ENCODE measurements at places on chromosomes 1 and 21. TPM values are rescaled to one million over a fixed set of nuclear protein-coding genes. Genes with fewer than 3 reads are reported as not detected.

The KCNT2 gene
- under 0.01 TPM for total RNA-seq

The PLPP3 gene
- total RNA-seq = 23.4 TPM

The FCRLB gene
- 1.4 TPM for total RNA-seq

The ENO1 gene
- total RNA-seq = 2,330 TPM

The TIE1 gene
- 536 TPM for total RNA-seq

The SERINC2 gene
- 2.9 TPM for total RNA-seq

The PYGO2 gene
- 5.9 TPM for total RNA-seq

The GRIK3 gene
- total RNA-seq = not detected

The CKS1B gene
- 116 TPM for total RNA-seq

The CD247 gene
- not detected for total RNA-seq

The FAM163A gene
- total RNA-seq = under 0.01 TPM

Measured in epithelial cell of umbilical artery (primary cell).